ENCODE measurements at places on chromosomes 11 and 22.
A peak's percentile ranks its signal among the peaks of the same experiment; 100 is the strongest.

- DNase-seq, result no peak
Observed at GRCh38 chr22:37014835-37015586, 4.2 kb downstream of the TST start.

DNA sequence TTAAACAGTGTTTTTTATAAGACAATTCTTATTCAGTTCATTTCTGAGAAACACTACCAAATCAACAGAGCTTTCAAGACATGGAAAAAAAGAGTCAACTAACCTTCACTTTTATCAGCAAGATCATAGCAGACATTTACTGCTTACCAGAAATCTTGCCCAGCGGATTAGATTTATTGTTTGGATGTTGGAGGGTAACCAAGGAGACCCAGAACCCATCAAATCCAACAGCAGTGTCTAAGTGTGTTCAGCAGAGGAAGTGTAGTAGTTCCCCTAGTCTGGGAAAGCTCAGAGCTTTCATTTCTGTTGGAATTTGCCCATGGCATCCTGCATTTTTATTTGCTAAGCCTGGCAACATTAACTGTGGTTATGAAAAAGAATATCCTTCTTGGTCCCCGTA is 2.4 kb upstream of the PGM2L1 start:
- DNase-seq, result no peak

DNA sequence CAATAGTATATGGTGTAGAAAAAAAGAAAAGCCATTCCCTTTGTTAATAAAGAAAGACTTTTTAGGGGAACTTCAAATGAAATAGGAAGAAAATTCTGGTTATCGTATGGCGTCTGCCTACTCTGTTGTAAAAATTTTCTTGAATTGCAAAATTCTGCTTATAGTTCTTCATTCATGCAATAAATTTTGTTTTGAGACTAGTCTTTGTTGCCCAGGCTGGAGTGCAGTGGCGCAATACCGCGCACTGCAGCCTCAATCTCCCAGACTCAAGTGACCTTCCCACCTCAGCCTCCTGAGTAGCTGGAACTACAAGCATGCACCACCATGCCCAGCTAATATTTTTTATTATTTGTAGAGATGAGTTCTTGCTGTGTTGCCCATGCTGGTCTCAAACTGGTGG is 5.8 kb downstream of the DDIAS start:
- no peak for DNase-seq

- DNase-seq, result no peak
Observed at GRCh38 chr11:119993722-119994121, 144.2 kb downstream of the TRIM29 start.

DNA sequence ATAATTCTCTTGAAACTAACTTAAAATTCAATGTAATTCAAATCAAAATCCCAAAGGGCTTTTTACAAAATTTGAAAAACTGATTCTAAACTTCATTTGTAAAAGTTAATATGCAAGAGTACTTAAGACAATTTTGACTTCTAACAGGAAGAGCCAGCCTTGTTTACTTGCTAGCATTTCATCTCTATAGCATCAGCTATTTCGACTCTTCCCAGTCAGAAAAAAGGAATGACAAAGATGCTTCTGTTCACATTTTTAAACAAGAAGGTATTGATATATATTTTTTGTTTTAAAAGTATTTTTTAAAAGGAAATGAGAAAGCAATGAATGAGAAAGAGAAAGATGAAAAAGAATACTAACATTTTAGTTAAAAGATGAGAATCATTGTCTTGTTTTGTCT is 16.4 kb downstream of the SLN start:
- DNase-seq, result no peak

DNA sequence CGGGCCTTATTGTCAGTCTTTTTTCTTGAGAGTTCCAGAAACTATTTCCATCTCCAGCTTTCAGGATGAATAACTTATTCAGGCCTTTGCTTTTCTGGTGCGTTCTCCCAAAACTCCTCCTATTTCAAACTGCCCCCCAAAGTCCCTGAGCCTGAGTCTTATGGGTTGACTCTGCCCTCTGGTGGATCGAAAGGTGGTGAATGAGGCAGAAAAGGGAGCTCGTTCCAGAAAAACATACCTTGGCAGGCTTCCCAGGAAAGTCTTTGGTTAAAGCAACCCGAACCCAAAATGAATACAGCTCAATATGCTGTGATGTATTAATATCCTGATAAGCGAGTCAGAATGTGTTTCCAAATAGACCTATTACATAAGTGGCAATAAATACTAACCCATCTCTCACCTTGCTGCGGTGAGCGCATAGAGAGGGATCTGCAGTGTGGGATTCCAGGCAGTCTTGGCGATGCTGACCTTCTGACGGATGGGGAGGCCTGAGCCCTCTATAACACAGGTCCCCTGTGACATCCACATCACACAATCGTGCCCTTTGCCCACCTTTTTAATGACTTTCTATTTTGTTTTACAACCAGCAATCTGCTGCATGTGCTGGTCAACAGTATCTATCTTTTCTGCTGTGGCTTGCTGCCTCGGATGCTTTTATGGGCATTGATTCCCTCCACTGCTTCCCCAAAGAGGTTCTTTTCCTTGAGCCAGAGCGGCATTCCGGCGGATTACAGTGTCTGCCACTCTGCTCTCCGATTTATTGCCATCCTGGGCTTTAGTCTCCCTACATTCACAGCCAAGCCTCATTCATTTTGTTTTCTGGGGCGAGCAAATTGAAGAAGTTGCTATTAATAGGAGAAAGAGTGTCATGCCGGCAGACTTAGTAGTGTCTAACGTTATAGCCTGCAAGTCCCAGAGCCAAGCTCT is 756.8 kb downstream of the NTM start:
- DNase-seq, result no peak

DNA sequence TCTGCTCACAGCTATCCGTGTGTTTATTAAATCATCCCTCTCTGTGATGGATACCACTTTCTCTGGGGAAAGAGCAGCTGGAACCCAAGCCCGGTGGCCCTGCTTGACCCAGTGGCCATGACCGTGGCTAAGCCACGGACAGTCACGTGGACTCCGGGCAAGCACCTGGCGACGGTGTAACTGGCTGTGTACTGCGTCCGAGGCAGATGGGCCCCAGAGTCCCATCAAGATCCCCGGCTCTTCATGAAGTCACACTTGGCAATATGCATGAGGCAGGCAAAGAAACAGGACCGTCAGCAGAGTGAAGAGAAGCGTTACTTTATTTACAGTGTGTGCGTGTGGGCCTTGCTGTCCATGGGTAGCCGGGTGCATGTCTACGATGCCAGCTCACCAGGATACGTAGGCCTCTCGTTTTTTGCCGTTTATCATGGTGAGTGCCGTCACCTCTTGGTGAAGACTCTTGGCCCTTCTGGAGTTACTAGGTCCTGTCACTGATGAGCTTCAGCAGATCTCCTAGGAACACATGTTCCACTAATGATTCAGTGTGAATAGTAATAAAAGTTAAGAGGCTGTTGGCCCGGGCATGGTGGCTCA is 366.3 kb downstream of the TBC1D22A start:
- no peak for DNase-seq

DNA sequence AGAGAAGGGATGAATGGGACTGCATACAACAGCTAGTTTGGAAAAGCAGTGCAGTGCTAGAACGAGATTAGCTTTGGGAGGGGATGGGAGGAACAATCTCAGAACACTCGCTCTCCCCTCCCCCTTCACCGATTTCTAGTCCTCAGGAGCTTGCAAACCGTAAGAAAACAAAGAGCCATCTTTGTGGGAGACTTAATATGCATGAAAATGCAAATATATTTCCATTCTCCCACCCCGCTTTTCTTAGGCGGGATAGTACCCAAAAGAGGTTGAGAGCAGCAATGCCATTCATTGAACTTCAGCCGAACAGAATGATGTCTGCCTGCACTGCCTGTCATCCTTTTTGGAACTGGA is 1.1 kb downstream of the SPINDOC start:
- no peak for DNase-seq

DNA sequence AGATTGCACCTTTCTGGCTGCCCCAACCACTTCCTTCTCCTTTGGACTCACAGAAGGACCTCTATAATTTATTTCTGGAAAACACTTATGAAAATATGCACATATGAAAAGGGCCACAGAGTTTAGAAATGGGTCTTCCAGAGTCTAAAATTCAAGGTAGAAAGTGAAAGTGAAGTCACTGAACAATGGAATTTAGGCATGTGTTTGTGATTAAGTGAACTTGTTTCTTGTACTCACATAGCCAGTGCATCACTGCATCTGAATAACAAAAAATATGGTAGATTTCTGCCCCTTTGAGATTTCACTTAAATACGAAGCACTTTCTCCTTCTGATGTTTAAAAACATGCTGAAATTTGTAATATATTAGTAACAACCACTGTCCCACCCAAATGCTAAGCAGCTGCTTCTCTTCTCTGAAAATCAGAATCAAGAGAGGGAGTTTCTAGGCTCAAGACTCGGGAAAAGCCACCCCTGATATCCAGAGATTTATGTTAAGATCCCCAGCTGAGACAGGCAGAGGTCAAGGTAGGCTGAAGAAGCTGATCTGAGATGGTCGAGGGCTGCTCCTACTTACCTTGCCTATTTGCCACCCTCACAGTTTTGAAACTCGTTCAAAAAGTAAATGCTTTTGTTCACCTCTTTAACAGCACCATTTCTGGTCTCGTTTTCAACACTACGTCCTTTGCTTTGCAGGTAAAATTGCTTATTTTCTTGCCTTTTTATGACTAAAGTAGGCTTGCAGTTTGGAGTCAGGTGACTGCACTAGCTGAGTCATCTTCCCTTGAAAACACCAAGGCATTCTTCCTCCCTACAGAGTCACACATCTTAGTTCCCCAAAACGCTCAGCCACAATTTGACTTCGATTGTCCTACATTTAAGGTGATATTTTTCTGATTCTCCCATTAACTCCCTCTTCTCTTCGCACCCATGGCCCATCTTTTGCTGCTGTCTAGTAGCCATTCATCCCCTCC is at the start of gene XKR3:
Gene XKR3, minus strand, starts transcription at position 696 of the 972 bp plus-strand sequence. CDS start 17,338 bp downstream, outside the sequence.
- peak; percentile 87 for DNase-seq

GRCh38 chr11:74551754-74552145 is 40.6 kb upstream of the POLD3 start:
- no peak for DNase-seq

- DNase-seq, result no peak
Observed at GRCh38 chr22:33504941-33505625, 415.2 kb downstream of the LARGE1 start.

- no peak for DNase-seq
Observed at GRCh38 chr11:104370478-104370877, 206.5 kb upstream of the PDGFD start.

- DNase-seq, result no peak
Observed at GRCh38 chr22:22137891-22138290, 106.7 kb upstream of the VPREB1 start.

GRCh38 chr11:78821371-78822306 is 247.0 kb upstream of the NARS2 start:
- no peak for DNase-seq

- no peak for DNase-seq
Observed at GRCh38 chr11:128786507-128786906, 80.6 kb downstream of the KCNJ1 start.

DNA sequence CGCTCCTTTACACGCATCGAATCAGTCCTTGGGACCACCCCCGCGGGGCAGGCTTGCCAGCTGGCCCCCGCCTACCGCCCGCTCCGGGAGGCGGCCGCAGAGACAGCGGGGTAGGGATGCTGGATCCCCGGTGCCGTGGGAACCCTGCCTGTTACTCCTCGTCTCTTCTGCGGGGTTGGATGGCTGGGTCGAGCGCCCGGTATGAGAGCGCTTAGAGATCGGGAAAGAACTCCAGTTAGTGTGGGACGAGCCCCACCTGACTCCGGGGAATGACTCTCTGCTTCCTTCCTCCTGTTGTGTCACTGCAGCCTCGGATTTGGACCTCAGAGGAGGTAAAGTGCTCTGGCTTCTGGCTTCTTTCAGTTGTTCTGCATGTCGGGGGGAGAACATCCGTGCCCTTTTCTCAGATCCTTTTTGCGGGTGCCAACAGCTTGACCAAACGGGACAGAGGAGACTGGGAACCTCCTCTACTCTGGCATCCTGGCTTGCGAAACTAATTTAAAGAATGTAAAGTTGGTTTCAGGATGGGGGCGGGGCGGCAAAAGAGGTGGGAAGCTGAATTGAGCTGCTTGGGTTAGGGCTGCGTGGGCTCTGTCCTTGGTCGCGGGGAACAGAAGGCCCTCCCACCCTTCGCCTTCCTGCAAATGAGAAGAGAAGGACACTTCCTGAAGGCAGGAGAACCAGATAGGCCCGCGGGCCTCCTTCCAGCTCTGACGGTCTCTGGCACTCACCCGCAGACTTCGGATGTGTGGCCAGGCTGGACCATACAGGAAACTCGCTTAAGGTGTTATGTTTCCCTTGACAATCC is 938 bp downstream of the LAYN start:
- DNase-seq, result no peak

DNA sequence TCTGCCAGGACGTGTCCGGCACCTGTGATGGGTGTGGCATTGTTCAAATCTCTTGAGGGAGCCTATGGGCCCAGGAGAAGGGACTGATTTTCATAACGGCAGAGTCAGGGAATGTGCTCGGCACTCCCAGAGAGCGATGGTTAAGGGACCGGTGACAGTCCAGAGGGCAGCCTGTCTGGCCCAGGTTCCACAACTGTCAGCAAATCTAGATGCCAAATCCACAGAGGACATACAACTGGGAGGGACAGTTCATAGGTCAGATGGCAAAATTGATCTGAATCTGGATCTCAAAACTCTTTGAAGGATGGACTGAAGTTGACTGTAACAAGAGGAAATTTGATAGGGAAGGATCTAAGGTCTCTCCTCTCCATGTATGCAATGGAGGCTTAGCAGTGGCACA is 7.5 kb downstream of the SEC14L2 start:
- DNase-seq, result no peak

- no peak for DNase-seq
Observed at GRCh38 chr11:122721964-122722266, 66.4 kb downstream of the UBASH3B start.

DNA sequence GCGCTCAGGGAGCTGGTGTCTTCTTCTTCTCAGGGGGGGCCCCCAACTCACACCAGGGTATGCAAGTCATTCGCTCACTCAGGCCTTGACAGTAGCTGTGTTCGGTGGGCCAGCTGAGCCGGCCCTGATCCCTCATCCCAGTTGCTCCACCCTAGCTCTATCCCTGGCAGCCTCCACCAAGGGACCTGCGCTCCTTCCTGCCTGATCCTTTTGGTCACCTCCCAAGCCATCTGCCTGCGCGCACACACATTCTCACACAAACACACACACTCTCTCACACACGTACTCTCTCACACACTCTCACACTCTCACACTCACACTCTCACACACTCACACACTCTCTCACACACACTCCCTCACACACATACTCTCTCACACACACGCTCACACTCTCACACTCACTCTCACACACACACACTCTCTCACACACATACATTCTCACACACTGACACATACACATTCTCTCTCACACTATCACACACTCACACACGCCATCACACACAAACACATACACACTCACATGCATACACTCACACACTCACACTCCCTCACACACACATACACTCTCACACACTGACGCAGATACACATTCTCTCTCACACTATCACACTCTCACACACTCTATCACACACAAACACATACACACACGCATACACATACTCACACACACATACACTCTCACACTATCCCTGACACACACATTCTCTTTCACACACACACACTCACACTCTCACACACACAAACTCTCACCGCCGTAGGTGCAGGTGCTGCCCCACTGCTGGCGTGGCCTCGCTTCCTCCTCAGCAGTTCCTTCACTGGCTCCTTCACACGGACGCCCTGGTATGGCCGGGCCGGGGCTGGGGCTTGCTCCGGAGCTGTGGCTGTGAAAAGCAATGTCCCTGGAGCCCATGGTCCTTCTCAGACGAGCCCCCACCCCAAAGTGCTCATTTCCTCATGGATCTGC is 20.8 kb downstream of the POU2AF1 start:
- DNase-seq, result no peak
